H1 (cell line): ENCODE measurements at places on chromosomes 3 and 15.

- DNase-seq: no peak
Measured at GRCh38 chr3:178404961-178405360, 131.3 kb upstream of the KCNMB2 start.

GRCh38 chr3:141231952-141232823, 563 bp downstream of the PXYLP1 start:
- no peak for DNase-seq

- DNase-seq: no peak
Measured at GRCh38 chr3:140441006-140441405, 236.9 kb upstream of the TRIM42 start.

GRCh38 chr3:73762855-73763254, 138.1 kb upstream of the PDZRN3 start:
- peak; percentile 54 for DNase-seq

- no peak for DNase-seq
Measured at GRCh38 chr15:47331829-47332393, 385.4 kb upstream of the SEMA6D start.

- DNase-seq: no peak
Measured at GRCh38 chr3:181752202-181752671, 40.5 kb downstream of the SOX2 start.

DNA sequence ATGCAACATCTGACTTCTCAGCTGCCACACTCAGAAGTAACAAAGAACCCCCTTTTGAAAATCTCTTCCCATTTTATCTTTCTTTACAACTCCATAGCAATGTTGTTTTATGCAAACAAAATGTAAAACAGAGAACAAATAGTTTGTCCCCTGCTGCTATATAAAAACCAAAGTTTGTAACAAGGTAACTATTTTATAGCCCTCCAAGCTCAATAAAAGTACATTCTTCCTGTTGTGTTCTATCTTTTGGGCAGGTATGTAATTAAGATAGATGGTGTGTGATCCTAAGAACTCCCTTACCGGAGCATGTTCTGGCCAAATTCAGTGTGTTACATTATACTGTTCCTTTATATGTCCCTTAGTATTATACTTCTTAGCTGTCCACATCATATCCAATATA, 12.6 kb upstream of the CGNL1 start:
- DNase-seq: no peak

GRCh38 chr3:65785065-65785645, 253.6 kb downstream of the MAGI1 start:
- no peak for DNase-seq
